ENCODE measurements at places on chromosomes 16 and 17.

DNA sequence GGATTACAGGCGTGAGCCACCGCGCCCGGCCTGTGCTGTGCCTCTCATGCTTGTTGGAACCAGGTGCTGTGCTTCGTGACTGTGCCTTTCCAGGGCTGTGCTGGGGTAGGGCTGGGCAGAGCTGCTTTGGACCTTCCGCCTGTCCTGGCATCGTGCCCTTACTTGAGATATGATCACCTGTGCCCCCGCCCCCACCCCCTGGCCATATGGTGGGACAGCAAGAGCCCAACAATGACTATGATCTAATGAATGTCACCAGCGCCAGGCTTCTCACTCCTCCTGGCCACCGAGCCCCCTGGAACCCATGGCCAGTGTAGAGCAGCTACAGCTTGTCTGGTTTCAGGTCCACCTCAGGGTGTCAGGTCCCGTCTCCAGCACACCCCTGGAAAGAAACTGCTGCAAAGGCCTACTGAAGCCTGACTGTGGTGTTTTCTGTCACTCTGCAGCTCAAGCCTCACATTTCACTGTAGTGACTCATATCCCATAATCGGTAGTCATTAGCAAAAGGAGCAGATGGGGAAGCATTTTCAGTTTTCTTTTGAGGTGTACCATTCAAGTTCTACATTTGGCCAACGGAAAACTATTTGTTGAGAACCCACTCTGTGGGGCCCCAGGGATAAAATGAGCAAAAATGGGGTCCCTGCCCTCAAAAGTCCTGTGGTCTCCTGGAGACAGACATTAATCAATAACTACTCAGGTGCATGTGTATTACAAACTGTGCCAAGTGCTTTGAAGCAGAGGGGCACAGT lies 22.1 kb downstream of the FCSK start:
- DNase-seq = peak; percentile 75

DNA sequence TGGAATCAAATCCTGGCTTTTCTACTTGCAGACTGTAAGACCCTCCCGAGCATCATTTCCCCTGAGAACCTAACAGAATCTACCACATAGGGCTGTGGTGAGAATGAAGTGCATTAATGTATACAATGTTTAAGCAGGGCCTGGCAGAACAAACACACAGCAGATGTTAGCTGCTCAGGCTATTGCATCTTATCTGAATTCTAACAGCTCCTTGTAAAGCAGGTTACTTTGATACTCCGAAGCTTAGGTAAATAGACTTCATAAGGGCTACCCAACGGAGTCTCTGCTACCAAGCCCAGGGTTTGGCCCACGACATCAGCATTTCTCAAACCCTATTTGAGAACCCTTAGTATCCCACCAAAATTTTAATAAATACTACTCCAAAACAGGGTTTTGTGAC lies 24.4 kb upstream of the NOS2 start:
- no peak for DNase-seq

- DNase-seq = no peak
These were observed 76.8 kb downstream of the SEC14L1 start for GRCh38 chr17:77217566-77217965.

DNA sequence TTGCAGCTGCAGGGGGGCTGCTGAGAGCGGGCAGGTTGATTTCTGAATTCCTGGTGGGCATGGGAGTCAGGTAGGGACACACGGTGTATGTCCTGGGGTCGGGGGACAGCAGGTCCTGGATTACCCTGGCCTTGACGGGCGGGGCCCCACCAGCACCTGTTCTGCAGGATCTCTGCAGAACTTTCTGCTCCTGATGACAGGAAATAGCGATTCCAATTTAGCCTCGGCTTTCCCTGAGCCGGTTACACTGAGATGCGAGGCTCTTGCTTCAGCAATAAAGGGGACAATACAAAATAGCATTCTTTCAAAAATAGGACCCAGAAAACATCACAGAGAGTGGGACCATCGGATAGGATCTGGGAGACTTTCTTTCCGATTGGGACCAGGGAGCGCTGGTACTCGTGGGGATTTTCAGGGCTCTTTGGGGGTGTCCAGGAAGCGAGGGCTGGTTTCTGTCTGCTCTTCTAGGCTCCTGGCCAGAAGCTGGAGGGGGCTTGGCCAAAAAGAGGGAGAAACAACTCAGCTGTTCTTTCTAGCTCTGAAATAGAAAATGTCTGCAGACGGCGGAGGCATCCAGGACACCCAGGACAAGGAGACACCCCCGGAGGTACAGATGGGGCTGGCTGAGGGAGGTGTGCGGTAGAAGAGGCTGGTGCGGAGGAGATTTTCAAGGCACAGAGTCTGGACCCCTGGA lies 642 bp downstream of the ZNF205 start:
- DNase-seq = no peak

Measured in islet precursor cell (in vitro differentiated cells).